Mammary epithelial cell (primary cell): ENCODE measurements at places on chromosomes 1 and 21. TPM values are rescaled to one million over a fixed set of nuclear protein-coding genes. Genes with fewer than 3 reads are reported as not detected.
A peak's percentile ranks its signal among the peaks of the same experiment; 100 is the strongest.

DNA sequence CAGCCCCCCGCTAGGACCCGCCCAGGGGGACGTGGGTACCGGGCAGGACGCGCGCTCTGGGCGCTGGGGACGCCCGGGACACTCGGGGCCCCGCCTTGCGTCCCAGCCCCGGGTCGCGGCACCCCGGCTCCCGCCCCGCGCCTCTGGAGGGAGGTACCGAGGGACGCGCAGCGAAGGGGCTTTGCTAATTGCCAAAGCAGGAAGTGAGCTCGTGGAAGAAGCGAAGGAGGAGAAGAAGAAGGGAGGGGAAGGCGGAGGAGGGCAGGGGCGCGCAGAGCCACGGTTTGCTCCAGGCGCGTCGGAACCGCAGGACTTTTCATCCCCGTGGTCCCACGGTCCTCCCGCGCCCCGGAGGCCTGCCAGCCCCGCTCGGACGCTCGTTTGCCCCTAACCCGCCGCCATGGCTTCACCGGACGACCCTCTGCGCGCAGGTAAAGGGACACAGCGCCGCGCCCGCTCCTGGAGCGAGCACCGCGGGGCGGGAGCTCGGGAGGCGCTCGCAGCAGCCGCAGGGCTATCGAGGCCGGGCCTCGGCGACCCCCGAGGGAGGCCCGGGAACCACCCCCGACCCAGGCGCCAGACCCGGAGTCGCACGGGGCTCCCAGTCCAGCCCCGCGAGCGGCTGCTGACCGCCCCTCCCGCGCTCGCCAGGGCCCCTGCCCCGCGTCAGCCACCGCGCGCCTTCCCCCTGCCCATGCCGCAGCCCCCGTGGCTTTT, 1.3 kb downstream of the EDARADD start:
- peak; percentile 54 for DNase-seq

Gene GPR52
- total RNA-seq = 1.4 and 1.8 TPM in 2 replicates

DNA sequence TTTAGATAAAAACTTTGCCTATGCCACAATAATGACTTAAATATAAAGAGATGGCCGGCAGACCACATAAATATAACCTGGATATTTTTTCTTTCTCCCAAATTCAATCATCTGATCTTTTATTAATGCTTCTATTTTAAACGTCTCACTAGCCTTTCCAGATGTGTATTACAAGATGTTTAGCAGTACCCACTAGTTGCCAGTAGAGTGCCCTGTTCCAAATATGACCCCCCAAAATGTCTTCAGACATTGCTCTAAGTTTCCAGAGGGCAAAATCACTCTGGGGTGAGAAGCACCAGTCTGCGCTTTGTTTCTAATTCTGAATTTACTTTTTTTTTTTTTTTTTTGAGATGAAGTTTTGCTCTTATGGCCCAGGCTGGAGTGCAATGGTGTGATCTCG, 268.1 kb downstream of the GRIK1 start:
- no peak for DNase-seq

Gene FCGR2B
- not detected for total RNA-seq

Gene MTHFR
- total RNA-seq = 19.2 TPM

DNA sequence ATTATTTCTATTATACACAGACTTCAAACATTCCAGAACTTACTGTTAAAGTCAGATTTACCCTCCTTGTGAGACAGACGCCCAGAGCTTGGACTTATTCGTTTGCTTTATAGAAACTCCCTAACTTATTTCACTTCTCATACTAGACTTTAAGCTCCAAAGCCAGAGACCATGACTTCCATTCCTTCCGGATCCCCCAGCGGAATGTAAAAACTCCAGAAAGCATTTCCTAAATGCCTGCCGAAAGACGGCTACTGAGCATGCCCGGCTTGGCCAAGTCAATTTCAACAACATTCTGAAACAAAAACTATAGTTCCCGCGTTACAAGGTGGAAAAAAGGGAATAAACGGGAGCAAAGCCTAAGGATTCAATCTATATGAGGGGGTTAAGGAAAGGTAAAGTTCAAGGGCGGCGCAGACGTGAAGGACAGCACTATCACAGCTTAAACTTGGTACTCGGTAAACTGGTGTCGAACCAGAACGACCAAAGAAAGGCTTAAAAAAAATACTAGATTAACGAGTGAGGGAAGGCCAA, 1.1 kb downstream of the USP48 start:
- DNase-seq = peak; percentile 48

- DNase-seq = no peak
Measured at GRCh38 chr1:167695147-167695546, 26.6 kb upstream of the MPZL1 start.

GRCh38 chr1:96557336-96557735, 164.2 kb upstream of the PTBP2 start:
- DNase-seq = peak; percentile 14

Gene TNFRSF8
- total RNA-seq = not detected

Gene KDF1
- 15.2 TPM for total RNA-seq

Gene ZFP69
- 3.5 TPM for total RNA-seq

Gene CA6
- total RNA-seq = not detected in 2 replicates

- no peak for DNase-seq
Measured at GRCh38 chr21:14119038-14119437, 91.7 kb downstream of the LIPI start.

Gene IFT25
- 14.3 TPM for total RNA-seq
